Activated CD4-positive, alpha-beta T cell treated with anti-CD3 and anti-CD28 coated beads, Interleukin-2, amount 50 U/mL, for 24 hours (primary cell): ENCODE measurements at places on chromosomes 1 and 21.

GRCh38 chr1:164649146-164649545 is 90.2 kb downstream of the PBX1 start:
- no peak for DNase-seq

- DNase-seq = no peak
Observed at GRCh38 chr1:169193191-169193850, 86.8 kb downstream of the ATP1B1 start.

- DNase-seq = no peak
Observed at GRCh38 chr1:10387677-10388386, 11.0 kb upstream of the PGD start.

GRCh38 chr1:186605762-186606350 is 74.4 kb downstream of the PTGS2 start:
- DNase-seq = no peak

DNA sequence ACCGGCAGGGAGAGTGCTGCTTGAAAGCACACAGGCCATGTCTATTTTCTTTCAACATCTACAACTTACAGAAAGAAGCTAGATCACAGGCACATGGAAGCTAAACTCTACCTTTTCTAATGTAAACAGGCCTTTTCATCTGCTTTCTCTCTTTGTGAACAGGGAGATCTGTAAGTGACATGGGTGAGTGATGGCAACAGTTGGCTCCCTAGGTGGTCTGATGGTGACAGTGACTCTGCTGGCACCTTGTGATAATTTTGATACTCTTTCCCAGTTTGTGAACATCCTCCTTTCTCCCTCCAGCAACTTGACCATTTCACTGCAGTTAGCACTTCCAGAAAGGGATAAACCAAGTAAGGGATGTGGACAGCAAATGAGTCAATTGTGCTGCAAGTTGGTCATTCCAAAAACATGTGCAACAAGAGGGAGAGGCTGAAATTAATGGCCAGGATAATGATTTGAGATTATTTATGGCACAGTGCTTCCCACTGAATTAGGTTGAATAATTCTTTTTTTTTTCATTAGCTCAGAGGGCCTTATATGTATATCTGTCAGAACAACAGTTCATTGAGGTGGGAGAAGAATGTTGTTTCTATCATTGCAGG is 89.5 kb downstream of the XCL2 start:
- DNase-seq = no peak

- no peak for DNase-seq
Observed at GRCh38 chr1:167450843-167451242, 67.5 kb downstream of the CD247 start.

DNA sequence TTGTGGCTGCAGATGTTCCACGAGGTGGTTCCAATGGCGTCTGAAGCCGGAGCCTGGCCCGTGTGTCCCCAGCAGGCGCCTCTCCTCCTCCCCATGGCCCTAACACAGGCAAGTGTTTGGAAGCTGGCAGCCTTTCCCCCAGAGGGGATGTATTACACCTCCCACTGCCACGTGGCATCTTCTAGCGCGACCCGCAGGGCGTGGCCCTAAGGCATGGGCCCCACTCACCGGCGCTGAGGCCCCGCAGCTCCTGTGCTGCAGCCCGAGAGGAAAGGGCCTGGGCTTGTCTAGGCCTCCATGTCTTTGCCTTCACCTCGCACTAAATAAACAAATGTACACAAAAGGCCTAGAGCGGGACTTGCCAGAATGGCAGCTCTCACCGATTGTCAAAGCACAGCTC is 37.9 kb downstream of the SLC66A1 start:
- no peak for DNase-seq
